NB4 (cell line): ENCODE measurements at places on chromosomes 1 and 21.

DNA sequence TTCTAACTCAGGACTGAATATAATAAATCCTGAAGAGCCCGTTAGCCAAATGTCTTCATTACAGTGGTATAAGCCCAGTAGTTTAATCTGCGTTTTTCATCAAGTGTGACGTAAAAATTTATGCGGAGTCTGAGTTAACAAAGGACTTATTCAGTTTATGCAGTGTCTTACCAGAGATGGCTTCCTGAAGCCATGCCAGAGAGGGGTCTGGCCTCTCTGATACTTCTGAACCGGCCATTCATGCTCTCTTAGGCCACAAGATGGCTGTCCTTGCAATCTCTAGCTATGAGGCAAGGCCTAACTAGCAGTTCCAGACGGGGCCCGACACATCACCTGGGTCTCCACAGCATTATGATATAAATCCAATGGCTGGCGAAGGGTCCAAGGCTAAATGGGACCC lies 101.4 kb downstream of the TEX35 start:
- no peak for DNase-seq

DNA sequence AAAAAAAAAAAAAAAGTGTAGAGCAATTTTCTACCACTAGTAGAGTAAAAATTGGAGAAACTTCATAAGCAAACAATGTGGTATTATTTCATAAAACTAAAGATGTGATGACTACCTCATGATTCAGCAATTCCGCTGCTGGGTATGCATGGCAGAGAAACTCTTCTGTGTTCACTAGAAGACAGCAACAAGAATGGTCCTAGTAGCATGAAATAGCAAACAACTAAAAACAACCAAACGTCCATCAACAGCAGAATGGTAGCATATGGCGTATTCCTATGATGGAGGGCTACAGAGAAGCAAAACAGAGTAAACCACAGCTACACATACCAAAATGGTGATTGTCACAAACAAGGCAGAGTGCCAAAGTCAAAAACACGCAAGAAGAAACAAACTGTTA lies 18.9 kb downstream of the HTR1D start:
- peak; percentile 29 for DNase-seq

- no peak for DNase-seq
These were observed 27.2 kb upstream of the FAM3B start for GRCh38 chr21:41289431-41289830.

- DNase-seq = no peak
These were observed 72.7 kb downstream of the BACH1 start for GRCh38 chr21:29371464-29371863.

DNA sequence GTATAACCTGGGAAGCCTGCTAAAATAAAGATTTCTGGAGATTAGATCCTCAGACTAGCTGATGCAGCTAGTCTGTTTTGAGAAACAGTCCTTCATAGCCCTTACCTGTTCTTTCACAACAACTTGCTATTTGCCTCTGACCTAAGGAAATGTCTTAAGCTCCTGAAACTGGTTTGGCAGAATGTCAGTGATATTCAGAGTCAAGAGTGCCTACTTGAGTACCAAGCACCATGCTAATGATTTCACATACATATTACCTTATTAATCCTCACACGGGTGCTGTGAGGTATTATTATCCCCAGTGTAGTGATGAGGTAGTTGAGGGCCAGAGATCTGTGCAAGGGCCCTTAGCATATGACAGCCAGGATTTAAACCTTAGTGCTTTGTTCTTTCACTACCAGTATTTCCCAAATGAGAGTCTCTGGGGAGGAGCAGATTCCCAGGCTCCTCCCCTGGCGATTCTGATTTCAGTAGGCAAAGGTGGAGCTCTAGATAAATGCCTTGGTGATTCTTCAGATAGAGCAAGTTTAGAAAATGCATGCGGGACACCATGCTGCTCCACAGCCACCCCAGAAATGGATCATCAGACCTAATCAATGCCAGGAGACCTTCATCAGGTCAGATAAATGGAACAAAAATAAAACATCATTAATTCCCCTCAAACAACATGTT lies 47.4 kb upstream of the WNT2B start:
- no peak for DNase-seq
